ENCODE measurements at places on chromosomes 11 and 22. TPM values are rescaled to one million over a fixed set of nuclear protein-coding genes. Genes with fewer than 3 reads are reported as not detected.

Gene MGAT3
- not detected for total RNA-seq

Gene GP1BB
- 3.5 TPM for total RNA-seq

Gene RBMXL2
- total RNA-seq: not detected

Gene CATSPERZ
- not detected for total RNA-seq

Gene CELSR1
- 0.59 TPM for total RNA-seq

Gene GAS2
- not detected for total RNA-seq

Gene PNPLA2
- 12.4 TPM for total RNA-seq

Gene EFCAB6
- total RNA-seq: 0.37 TPM

Gene TRIM6
- total RNA-seq: 2.5 TPM

Gene TBX10
- total RNA-seq: not detected

Gene CACNA1I
- not detected for total RNA-seq

Gene GRIA4
- total RNA-seq: not detected

GRCh38 chr11:62306227-62306626, 7.4 kb upstream of the SCGB1D4 start:
- no peak for DNase-seq

GRCh38 chr11:108961095-108961494, 296.2 kb downstream of the DDX10 start:
- no peak for DNase-seq

GRCh38 chr11:73229896-73230875, 12.1 kb downstream of the P2RY2 start:
- no peak for DNase-seq

- no peak for DNase-seq
Observed at GRCh38 chr22:33056108-33056507, 2.1 kb downstream of the SYN3 start.

- no peak for DNase-seq
Observed at GRCh38 chr11:90294526-90294925, 71.7 kb upstream of the CHORDC1 start.

GRCh38 chr22:18979957-18980356, 43.9 kb upstream of the PRODH start:
- DNase-seq: no peak

DNA sequence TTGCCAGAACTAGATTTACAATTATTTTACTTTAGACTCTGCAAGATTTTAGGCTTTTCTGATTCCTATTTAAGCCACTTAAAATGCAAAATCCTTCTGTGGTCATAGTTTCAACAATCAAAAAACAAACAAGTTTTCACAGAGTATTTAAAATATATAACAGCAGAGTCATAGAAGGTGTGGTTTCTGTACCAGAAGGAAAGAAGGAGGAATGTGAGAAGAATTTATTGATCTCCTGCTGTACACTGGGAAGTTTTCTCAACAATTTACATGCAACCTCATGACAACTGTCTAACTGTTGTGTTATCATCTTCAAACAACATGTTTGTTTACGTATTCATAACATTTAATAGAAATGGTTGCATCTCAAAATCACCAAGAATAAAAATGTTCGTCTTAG, 102.3 kb upstream of the CEP126 start:
- DNase-seq: no peak

- no peak for DNase-seq
Observed at GRCh38 chr11:36487619-36488018, 22.5 kb downstream of the TRAF6 start.

DNA sequence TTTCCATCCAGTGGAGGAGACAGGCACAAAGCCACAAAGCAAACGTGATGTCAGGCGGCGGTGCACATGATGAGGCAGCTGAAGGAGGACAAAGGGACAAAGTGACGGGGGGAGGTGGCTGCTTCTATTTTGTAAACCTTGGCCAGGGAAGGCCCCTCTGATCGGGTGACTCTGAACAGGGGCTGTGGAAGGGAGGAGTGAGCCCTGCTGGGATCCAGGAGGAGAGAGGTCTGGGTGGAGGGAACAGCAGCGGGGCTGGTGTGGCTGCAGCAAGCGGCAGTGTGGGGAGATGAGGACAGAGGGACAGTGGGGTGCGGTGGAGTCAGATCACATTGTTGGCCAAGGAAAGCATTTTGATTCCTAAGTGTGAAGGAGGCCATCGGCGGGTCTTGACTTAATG, 36.7 kb downstream of the SHISAL1 start:
- no peak for DNase-seq

GRCh38 chr22:43448048-43448447, 36.2 kb downstream of the MPPED1 start:
- no peak for DNase-seq

DNA sequence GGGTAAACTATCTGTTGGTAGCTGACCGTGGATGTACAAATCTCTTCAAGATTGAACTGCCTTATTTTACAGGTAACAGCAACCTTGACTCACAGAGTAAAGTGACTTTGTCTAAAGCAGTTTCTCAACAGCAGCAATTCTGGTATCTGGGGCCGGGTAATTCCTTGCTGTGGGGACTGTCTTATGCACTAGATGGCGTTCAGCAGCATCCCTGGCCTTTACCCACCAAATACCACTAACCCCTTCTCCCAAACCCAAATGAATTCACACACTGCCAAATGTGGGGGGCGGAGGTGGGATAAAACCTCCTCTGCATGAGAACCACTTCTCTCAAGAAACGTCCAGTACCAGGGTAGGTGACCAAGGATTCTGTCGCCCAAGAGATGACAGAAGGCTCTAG, 1.7 kb upstream of the INCENP start:
- DNase-seq: no peak

- no peak for DNase-seq
Observed at GRCh38 chr22:44454113-44454769, 43.8 kb downstream of the RTL6 start.

DNA sequence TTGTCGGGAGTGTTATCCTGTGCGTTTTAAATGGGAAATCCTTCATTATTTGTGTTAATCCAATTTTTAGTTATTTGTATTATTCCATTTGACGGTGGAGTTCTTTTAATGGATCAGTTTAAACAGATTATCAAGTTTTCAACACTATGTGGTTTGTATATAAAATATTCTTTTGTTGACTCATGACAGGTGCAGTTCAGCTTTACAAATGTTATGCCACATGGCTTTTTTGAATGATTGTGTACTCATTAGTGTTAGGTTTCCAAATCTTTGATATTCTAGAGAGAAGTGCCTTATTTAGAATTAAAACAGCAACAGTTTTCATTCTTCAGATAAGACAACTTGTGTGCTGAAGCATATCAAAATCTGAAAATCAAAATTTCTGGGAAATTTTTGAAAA, 2.4 kb downstream of the JAM3 start:
- DNase-seq: no peak

GRCh38 chr22:49328630-49329405, 498.9 kb downstream of the BRD1 start:
- DNase-seq: no peak

- DNase-seq: no peak
Observed at GRCh38 chr11:46694072-46694471, 6.3 kb downstream of the ARHGAP1 start.

DNA sequence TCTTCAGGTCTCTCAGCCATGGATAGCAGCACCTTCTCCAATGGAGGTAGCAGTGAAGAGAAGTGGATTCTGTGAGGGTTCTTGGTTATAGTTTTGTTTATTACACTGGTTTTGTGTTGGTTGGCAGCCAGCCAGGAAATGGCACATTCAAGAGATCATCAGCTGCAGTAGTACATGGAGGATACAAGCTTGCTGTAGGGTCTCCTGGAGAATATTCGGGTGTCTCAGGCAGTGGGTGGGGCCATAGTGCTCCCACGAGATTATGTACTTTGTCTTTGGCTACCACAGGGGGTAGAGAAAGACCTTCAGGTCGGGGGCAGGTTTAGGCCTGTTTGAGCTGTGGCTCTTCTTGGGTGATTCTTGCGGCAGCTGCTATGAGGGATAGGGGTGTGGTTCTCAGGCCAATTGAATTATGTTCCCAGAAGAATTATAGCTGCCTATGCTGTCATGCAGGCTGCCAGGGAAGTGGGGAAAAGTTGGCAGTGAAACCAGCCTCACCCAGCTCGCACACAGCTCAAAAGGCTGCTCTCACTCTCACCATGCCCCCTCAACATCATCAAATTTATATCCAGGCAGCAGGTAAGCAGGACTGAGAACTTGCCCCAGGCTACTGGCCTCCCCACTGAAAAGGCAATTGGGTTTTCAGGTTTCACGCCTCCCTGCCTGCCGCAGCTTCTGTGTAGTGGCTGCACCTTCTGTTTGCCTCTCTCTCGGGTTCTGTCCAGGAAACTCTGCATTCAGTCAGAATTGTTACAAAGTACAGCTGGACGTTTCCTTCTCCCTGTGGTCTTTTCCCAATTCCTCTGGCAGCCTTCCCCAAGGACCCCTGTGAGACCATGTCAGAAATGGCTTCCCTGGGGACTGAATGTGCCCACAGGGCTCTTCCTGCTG, 435.5 kb downstream of the LUZP2 start:
- no peak for DNase-seq

GRCh38 chr11:42762348-42762747, 549.4 kb upstream of the API5 start:
- DNase-seq: no peak
